ENCODE measurements at places on chromosomes 12 and 14. TPM values are rescaled to one million over a fixed set of nuclear protein-coding genes. Genes with fewer than 3 reads are reported as not detected.
A peak's percentile ranks its signal among the peaks of the same experiment; 100 is the strongest.

KRT7 gene
- total RNA-seq, result 12.2 TPM

DBX2 gene
- total RNA-seq, result not detected

DNA sequence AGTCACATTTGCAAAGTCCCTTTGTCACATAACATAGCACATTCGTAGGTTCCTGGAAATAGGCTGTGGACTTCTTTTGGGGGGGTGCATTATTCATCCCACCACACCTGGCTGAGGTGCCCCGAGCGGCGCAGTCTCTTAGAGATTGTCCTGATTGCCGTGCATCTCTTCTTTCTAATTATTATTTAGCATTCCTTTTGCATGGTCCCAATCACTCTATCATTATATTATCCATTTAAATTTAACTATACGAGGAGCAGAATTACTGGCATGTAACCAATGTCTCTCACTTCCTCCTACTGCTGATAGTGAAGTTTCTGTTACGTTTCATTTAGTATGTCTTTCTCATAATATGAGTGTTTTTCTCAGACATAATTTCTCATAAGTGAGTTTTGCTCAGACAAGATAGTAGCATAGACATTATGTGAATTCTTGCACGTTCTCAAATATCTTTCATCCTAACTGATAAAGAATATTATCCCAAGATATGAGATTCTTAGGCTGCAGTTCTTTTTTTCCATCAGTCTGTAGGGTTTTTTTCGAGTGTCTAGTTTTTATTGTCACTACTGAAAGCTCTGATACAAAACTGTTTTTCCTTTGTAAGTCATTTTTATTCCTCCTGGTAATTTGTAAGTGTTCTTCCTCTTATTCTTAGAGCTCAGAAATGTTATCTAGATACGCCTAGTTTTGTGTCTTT is 444.3 kb downstream of the NELL2 start:
- DNase-seq, result no peak

- DNase-seq, result peak; percentile 89
These were observed 29.3 kb downstream of the SLC7A8 start for GRCh38 chr14:23153851-23154796.

DNA sequence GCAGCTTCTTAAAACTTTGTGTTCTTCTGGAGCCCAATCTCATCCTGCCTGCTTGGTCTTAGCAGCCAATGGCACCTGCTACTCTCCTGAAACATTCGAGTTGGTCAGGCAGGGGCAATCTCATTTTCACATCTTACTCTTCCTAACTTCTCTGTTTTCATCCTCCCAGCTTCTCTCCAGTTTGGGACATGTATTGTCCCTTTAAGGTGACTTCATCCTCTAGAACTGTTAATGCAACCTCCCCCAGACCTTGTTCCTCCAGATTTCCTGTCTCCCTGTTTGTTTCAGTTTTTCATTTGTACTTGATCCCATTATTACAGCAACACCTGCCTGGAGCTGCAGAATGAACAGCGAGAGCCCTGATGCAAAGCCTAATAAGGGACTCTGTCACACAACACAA is 31.3 kb downstream of the SERPINA11 start:
- no peak for DNase-seq

GRCh38 chr12:56955631-56956256 is 1.7 kb downstream of the RDH16 start:
- no peak for DNase-seq

Data from Daoy (cell line).